ENCODE measurements at places on chromosomes 12 and 14. TPM values are rescaled to one million over a fixed set of nuclear protein-coding genes. Genes with fewer than 3 reads are reported as not detected.
A peak's percentile ranks its signal among the peaks of the same experiment; 100 is the strongest.

GRCh38 chr14:45084946-45085346, 1.0 kb downstream of the PRPF39 start:
- DNase-seq: peak; percentile 17

- DNase-seq: no peak
Observed at GRCh38 chr12:73136386-73136785, 864.2 kb downstream of the TRHDE start.

- DNase-seq: no peak
Observed at GRCh38 chr12:125988545-125988944, 923.3 kb downstream of the AACS start.

- no peak for DNase-seq
Observed at GRCh38 chr14:103684871-103685270, 30.4 kb downstream of the XRCC3 start.

Gene GLT1D1
- total RNA-seq: under 0.01 TPM

GRCh38 chr12:52846356-52846970, 2.3 kb downstream of the KRT78 start:
- no peak for DNase-seq

GRCh38 chr12:107543841-107544240, 141.8 kb upstream of the PWP1 start:
- DNase-seq: no peak

Gene HPD
- 0.26 TPM for total RNA-seq

GRCh38 chr14:75827331-75827730, 154.5 kb downstream of the TGFB3 start:
- DNase-seq: no peak

Gene OAS3
- 2.6 TPM for total RNA-seq

Gene CARMIL3
- total RNA-seq: 0.17 TPM

DNA sequence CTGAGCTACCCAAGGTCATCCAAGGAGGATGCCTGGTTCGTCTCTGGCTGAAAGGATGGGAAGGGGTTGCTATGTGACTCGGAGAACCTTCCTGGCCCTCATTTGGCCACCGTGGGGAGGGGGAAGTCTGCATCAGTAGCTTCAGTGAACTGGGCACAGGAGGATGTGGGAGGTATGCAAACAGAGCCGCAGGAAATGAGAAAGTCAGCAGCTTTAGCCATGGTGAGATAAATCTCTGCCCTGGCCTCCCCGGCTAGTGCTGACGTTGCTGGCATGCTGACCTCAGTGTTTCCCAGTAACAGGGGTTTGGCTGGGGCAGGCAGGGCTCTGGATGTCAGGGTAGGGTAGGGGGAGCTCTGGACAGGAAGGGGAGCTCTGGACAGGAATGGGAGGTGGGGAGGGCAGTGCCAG, 2.3 kb upstream of the CEBPE start:
- DNase-seq: peak; percentile 54

DNA sequence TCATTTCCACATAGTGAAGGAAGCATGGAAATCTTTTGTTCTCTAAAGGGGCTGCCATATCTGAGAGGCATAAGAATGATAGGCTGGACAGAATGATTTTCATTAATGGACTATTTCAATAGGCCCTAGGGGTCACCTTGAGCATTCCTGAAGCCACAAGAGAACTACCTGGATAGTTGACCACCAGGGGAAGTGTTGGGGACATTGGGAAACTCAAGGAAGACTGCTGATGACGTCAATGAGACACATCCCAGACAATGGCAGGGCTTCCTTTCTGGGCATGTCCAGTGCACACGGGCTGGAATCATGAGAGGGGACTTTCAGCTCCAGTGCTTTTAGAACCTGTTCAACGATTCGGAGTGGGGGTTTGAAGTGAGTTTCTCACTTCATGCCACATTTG, 48.8 kb upstream of the CHST11 start:
- no peak for DNase-seq

GRCh38 chr12:124566997-124567672, at the start of gene NCOR2:
NCOR2 (minus strand) TSS chr12:124567612; CDS start chr12:124495251, 72,361 bp downstream.
- DNase-seq: no peak

Gene C14orf180
- total RNA-seq: not detected

GRCh38 chr14:52355016-52355431, 40.9 kb downstream of the PTGER2 start:
- DNase-seq: peak; percentile 94

Gene CBLN3
- 5.3 TPM for total RNA-seq

Gene NEUROD4
- not detected for total RNA-seq

GRCh38 chr14:101070540-101071492, 167.3 kb upstream of the RTL1 start:
- DNase-seq: no peak

GRCh38 chr14:97106609-97107008, 309.4 kb downstream of the VRK1 start:
- no peak for DNase-seq

GRCh38 chr12:127275416-127275815, 991.6 kb upstream of the TMEM132C start:
- DNase-seq: no peak

GRCh38 chr14:66087231-66087630, 398.9 kb upstream of the CCDC196 start:
- no peak for DNase-seq

DNA sequence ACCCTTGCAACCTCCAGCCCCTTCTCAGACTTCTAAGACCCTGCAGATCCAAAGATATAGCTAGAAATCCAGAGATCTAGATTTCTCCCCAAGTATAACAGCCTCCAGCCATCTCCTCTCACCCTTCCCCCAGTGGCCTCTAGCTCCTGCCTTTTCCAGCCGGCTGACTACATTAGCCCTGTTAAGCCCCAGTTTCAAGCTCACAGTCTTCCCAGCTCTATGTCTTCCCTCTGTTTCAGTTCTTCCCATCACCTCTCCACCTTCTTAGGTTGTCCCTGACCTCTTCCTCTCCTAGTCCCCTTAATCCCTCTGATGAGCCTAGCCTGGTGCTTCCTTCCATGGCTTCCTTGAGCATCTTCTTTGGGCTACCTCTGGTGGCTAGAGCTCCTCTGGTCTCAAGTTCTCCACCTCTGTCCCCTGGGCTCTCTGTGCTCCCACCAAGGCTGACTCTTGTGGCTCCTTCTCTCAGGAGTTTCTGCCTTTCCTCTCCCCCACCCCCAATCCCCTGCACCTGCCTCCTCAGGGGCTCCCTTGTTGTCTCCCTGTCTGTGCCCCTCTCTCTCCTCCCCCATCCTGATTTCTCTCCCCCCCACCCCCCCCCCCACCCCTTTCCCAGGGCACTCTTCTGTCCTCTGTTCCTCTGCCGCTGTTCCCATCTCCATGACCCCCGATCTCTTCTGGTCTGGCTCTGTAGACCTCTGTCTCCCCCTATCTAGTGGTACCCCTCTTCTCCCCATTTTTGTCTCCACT, 816 bp upstream of the GDF11 start:
- no peak for DNase-seq

- DNase-seq: no peak
Observed at GRCh38 chr14:73724696-73725095, 10.5 kb upstream of the PNMA1 start.

Gene CEBPE
- not detected for total RNA-seq

GRCh38 chr12:28652239-28652638, 462.0 kb downstream of the CCDC91 start:
- DNase-seq: no peak

GRCh38 chr12:11154400-11154925, 16.5 kb upstream of the SMIM10L1 start:
- DNase-seq: no peak

GRCh38 chr12:51472984-51473383, 48.4 kb downstream of the SLC4A8 start:
- DNase-seq: no peak

Gene COL2A1
- not detected for total RNA-seq

- DNase-seq: no peak
Observed at GRCh38 chr14:99517643-99518381, 36.6 kb downstream of the CCNK start.

Gene P2RX2
- not detected for total RNA-seq

GRCh38 chr14:75514673-75515628, 7.3 kb upstream of the BATF start:
- peak; percentile 41 for DNase-seq

- peak; percentile 96 for DNase-seq
Observed at GRCh38 chr12:63918800-63919300, 74.3 kb downstream of the SRGAP1 start.

Gene FAM90A1
- 0.33 TPM for total RNA-seq

DNA sequence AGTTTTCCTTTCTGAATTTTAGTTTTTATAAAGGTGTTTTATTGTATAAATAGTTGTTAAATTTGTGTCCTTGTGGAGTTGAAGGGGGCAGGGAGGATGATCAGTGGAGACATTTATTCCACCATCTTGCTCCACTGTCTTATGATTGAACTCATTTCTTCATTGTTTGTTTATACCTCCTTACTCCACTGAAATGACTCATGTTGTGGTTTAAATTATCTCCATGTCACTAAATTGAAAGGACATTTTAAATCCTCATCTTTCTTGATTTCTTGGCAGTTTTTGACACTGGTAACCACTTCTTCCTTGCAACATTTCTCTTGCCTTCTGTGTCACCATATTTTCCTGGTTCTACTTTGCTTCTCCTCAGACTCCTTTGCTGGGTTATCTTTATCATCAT, 23.6 kb upstream of the FERMT2 start:
- peak; percentile 52 for DNase-seq

DNA sequence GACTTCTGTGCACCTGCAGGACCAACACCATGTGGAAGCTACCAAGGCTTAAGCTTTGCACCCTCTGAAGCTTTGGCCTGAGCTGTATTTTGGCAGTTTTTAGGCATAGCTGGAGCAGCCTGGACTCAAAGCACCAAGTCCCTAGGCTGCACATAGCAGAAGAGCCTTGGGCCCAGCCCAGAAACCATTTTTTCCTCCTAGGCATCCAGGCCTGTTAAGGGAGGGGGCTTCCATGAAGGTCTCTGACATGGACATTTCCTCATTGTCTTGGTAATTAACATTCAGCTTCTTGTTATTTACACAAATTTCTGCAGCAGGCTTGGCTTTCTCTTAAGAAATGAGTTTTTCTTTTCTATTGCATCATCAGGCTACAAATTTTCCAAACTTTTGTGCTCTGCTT, 475.8 kb upstream of the FLRT2 start:
- no peak for DNase-seq

DNA sequence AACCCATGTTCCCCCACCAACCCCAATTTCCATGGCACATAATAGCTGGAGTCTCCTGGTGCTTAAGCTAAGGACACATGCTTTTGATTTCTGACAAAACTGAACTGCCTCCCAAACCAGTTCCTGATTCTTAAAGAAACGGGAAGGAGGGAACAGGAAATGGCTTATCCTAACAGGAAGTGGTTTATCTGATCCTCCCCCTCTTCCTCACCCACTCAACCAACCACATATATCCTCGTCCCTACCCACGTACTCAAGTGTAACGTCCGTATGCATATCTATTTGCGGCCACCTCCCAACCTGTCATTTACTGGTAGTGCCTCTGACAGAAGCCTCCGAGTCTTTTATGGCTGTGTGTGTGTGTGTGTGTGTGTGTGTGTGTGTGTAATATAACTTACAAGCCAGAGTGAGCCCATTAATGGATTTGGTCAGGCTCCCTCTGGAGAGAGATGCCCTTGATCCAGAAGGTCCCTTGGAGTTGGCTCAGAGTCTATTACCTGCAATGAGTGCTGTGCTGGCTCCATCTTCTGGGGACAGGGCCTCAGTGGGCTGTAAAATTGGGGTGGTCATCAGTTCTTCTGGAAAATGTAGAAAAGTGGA, 7.7 kb downstream of the DAZAP2 start:
- DNase-seq: peak; percentile 59

- DNase-seq: no peak
Observed at GRCh38 chr14:38124506-38124905, 83.2 kb upstream of the SSTR1 start.

GRCh38 chr12:24948420-24948756, 513 bp downstream of the BCAT1 start:
- DNase-seq: peak; percentile 45

DNA sequence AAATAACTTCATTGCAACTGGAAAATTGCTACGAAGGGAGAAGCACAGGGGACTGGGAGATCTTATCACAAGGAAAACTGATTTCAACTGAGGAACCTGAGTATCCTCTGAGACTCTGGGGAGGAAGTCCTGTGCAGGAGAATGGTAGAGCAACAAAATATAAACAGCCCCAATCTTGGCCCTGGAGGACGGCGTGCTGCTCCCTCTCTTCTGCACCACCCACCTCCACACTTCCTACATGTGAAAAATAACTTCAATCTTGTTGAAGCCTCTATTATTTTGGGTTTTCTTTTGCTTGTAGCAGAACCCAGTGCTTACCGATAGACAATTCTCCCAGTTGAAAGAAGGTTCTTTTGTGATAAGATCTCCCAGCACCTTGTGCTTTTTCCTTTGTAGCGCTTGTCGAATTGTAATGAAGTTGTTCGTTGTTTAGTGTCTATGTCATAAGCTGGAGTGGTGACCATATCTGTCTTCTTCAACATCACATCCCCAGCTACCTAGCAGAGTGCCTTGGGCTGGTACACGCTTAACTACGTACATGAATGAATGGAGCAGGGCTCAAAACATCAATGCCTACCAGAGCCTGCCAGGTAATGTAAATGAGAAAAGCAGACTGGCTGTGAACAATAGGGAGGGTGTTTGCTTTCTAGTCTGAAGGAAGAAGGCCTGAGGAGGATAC, 2.8 kb upstream of the CD4 start:
- no peak for DNase-seq

Gene ABHD12B
- under 0.01 TPM for total RNA-seq

GRCh38 chr14:66645716-66646115, 137.8 kb downstream of the GPHN start:
- peak; percentile 46 for DNase-seq

DNA sequence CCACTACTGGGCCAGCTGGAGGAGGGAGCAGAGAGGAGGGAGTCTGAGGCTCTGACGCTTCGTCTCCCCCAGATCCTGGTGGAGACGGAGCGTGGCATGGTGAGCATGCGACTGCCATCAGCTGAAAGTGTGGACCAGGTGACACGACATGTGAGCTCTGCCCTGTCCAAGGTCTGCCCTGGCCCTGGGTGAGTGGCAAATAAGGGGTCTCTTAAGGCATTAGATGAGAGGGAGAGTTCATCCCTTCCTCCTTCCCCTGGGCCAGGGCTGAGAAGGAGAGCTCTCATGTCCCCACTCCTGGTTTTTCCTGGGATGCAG, 2.5 kb downstream of the CARMIL3 start:
- DNase-seq: no peak

DNA sequence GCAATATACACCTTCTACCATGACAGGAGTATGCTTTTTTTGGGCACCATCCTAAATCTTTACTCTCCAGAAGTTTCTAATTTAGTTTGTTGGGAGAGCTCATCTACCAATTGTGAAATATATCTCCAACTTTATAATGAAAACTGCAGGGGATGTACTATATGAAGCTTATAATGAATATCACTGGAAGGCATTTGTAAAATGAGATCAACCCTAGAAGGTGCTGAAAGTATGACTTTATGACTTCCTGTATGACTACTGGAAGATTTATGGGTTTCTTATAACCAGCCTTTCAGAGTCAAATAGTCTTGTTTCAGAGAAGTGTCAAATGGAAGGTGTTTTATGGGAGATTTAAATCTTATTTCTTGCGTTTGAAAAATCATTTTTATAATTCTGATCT, 122.9 kb downstream of the MYRFL start:
- DNase-seq: no peak

All from fibroblast of lung (primary cell).